Chondrocyte (in vitro differentiated cells): ENCODE measurements at places on chromosomes 5 and 9. TPM values are rescaled to one million over a fixed set of nuclear protein-coding genes. Genes with fewer than 3 reads are reported as not detected.

DNA sequence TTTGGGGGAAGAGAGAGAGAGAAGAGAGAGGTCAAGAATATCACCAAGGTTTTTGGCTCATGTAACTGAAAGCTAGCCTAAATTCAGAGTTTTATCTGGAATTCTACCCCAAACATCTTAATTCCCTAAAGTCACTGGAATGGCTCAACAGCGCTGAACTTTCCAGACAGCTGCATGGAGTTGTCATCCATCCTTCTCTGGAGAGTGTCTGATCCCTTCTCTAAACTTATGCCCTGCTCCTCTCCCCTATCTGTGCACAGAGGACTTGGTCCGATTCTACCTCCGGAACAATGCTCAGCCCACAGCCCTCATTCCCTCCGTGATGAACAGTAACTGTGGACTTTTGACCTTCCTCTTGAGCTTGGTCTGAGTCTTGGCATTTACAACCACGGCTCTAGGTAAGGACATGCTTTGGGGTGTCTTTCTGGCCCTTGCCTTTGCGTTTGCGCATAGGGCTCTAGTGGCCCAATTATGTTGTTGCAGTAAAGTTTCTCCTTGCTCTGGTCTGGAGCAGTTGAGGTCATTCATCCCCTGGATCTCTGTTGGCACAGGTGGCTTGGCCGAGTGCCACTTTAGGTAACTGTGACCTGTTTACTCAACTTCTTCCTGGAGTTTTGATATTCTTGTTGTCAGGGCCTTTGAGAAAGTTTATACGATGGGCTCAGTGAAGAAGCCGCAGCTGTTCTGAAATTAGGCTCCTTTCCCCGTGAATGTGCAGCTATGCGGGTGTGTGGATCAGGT is 18.3 kb upstream of the CD180 start:
- H3K4me1 ChIP-seq: peaks cover 27% of the 10 kb centered on the region
- no peak for DNase-seq
- no peaks in the 10 kb centered on the region for H3K27me3 ChIP-seq
- no peak overlapping the region for H3K4me3 ChIP-seq

DNA sequence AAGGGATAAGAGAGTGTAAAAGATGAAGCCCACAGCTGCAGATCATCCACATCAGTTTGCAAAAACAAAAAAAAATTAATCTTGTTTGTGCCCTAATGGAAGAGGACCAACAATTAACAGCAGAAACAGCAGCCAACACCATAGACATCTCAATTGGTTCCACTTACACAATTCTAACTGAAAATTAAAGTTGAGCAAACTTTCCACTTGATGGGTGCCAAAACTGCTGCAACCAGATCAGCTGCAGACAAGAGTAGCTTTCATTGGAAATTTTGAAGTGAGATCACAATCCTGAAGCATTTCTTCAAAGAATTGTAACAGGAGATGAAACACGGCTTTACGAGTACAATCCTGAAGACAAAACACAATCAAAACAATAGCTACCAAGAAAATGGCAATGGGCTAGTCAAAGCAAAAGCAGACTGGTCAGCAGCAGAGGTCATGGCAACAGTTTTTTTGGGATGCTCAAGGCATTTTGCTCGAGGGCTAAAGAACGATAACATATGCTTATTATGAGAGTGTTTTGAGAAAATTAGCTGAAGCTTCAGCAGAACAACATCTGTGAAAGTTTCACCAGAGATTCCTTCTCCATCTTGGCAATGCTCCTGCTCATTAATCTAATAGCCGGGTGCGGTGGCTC is 4.1 kb upstream of the RBM27 start:
- no peak overlapping the region for H3K27ac ChIP-seq
- no peak overlapping the region for H3K4me3 ChIP-seq
- H3K27me3 ChIP-seq: no peaks in the 10 kb centered on the region

DNA sequence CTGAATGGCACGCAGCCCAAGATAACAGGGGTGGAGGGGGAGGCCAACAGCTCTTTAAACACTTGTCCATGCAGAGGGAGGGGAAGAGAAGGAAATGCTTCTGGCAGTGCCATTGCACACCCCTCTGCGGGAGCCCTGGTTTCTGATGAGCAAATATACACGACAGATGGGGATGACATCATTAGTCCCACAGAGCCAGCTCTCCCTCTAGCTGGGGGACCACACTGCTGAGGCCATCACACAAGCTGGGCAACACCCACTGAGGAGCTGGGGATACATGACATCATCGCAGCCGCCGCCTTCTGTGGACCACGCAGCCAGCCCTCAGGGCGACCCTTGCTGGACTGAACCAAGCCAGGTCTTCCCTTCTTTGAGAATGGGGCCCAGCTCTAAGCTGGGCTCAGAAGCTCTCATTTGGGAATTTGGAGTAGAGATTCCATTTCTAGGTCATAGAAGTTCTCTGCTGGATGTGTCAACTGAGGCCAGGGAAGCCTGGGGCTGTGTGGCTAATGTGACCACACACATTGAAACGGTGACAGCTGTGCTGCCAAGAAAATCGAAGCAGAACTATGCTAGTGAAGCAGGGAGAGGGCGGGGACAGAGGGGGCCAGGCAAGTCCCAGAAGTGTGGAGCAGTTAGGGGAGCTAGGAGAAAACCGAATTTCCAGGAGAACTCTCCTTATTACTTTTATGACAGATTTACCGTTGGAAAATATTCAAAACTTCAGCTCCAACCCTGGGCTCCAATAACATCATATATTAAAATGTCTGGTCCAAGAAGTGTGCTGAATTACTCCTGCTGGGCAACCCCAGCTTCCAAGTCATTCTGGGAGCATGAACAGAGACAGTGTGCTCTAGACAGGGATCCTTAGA is 79.5 kb downstream of the PRRT1B start:
- no peak overlapping the region for H3K27ac ChIP-seq
- peaks cover 18% of the 10 kb centered on the region for H3K36me3 ChIP-seq
- peaks cover 12% of the 10 kb centered on the region for H3K4me1 ChIP-seq
- H3K4me3 ChIP-seq: no peak overlapping the region
- no peaks in the 10 kb centered on the region for H3K27me3 ChIP-seq

DNA sequence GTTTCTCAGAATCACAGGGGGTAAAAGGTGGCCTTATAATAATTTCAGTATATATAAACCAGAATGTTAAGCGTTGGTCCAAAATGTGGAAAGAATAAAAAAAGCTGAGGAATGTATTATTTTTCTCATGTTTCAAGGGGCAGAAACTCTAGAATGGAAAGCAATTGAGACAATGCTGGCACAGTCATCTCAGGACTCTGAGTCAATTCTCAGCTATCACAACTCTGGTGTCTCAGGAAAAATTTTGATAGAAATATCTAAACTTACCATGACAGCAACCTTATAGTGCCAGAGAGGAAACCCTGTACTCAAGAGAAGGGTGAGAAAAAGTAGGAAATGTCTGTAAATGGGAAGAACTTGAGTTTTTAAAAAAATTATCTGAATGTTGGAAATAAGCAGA is 1189.4 kb upstream of the NUDT12 start:
- no peaks in the 10 kb centered on the region for H3K27me3 ChIP-seq
- no peak for DNase-seq
- no peak overlapping the region for H3K27ac ChIP-seq
- peaks cover 2% of the 10 kb centered on the region for H3K36me3 ChIP-seq
- peaks cover 10% of the 10 kb centered on the region for H3K4me1 ChIP-seq

DNA sequence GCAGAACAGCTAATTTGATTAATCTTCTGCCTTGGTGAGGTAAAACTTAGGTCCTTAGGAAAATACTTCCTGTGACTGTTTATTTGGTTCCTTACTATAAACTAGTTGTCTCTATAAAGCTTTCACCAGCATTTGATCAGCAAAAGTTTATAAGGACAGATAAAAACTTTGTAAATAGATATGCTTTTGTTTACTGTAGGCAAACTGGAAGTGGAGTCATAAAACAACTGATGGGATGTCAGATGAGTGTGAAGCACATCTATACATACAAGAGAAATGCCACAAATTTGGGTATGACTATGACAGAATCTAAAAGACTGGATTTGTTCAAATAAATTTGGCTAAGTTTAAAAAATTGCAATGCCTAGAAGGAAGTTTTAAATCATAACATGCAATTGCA is 5.5 kb downstream of the PTGER4 start:
- H3K27ac ChIP-seq: no peak overlapping the region
- peaks cover 2% of the 10 kb centered on the region for H3K36me3 ChIP-seq
- H3K27me3 ChIP-seq: no peaks in the 10 kb centered on the region
- DNase-seq: no peak

DNA sequence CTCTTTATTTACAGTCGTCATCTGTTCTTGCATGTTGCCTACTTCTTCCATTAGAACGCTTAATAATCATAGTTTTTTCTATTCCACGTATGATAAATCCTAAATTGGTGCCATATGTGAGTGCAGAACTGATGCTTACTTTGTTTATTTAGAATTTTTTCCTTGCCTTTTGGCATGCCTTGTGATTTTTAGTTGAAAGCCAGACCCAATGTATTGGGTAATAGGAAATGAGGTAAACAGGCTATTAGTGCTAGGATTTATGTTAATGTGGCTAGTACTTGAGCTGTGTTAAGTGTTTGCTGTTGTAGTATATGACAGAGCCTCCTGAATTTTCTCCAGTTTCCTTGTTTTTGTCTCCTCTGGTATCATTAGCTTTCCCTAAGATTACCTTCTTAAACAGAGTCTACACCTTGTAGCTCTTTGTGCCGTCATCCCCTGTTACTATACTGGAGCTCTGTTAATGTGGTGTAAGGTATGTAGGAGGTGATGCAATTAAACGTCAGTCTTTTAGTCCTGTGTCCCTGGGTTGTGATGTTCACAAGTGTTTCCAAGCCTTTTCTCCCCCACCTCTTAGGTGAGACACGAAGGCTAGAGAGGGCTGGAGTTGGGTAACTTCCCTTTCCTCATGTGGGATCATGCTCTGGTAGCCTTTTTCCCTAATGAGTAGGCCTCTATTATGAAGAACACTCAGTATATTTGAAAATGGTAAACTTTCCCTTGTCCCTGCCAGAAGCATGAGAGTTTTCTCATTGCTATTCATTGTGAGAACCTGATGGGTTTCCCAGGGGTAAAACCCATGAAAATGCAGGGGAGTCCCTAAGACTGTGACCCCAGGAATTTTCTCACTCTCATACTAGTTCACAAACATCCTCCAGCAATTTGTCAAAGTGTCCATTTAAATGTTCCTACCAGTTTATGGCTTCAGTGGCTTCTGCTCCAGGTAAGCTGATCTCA is 21.2 kb downstream of the SPATA31D3 start:
- no peak overlapping the region for H3K4me3 ChIP-seq
- H3K27ac ChIP-seq: no peak overlapping the region
- peaks cover 3% of the 10 kb centered on the region for H3K36me3 ChIP-seq
- H3K4me1 ChIP-seq: no peaks in the 10 kb centered on the region

DNA sequence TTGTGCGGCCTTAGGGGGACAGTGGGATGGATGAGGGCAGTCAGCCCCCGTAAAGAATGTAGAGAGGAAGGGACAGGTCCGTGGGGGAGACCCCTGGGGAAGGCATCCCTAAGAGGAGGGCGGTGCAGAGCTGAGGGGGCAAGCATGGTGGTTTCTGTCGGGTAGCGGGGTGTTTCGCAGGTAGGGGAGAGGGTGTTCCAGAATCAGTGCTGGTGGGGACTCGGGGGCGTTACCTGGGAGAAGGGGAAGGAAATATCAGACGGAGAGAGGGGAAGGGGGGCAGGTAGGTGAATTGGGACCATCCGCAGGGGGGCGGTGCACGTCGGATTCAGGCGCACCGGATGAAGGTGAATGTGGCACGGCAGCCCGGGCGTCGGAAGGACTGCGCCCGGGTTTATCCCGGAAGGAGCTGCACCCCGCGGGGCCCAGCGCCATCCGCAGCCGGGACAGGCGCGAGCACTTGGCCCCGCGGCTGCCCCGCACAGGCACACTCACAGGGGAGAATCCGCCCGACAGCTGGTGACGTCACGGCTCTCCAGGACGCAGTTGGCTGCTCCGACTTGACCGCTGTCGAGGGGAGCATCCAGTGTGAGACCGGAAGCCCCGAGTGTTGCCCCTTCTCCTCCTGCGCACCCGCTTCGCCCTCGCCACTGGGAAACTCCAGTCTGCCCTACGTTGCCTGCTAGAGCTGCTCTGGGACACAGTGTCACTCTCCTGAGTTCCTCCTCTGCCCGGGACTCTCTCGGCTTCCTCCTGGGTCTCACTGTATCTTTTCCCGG is 1.3 kb downstream of the CD72 start:
- H3K36me3 ChIP-seq: no peaks in the 10 kb centered on the region
- no peak overlapping the region for H3K27ac ChIP-seq
- peaks cover 11% of the 10 kb centered on the region for H3K4me1 ChIP-seq
- peaks cover 26% of the 10 kb centered on the region for H3K27me3 ChIP-seq
- DNase-seq: peak; percentile 78
- peak overlapping the region; percentile 69 for H3K4me3 ChIP-seq

- peaks cover 5% of the 10 kb centered on the region for H3K36me3 ChIP-seq
- H3K4me3 ChIP-seq: no peak overlapping the region
- no peak overlapping the region for H3K27ac ChIP-seq
- DNase-seq: peak; percentile 48
- H3K4me1 ChIP-seq: peaks cover 25% of the 10 kb centered on the region
These were observed 8.2 kb downstream of the IPPK start for GRCh38 chr9:92661743-92662142.

- DNase-seq: peak; percentile 84
- H3K36me3 ChIP-seq: peaks cover 7% of the 10 kb centered on the region
- no peak overlapping the region for H3K4me3 ChIP-seq
- H3K27ac ChIP-seq: no peak overlapping the region
- peaks cover 34% of the 10 kb centered on the region for H3K4me1 ChIP-seq
These were observed 2.5 kb upstream of the RABL6 start for GRCh38 chr9:136805207-136805740.

Gene SMIM33
- not detected in 3 replicates for total RNA-seq

Gene PHYKPL
- 40.0 to 49.1 TPM (median 43.8 TPM) in 3 replicates for total RNA-seq

Gene GFM2
- total RNA-seq: 17.0 to 28.5 TPM (median 18.2 TPM) in 3 replicates

Gene ECSCR
- total RNA-seq: 0.62 TPM in 1 of 3 replicates, not detected in the others

Gene CAMK2A
- 0.24 TPM in 1 of 3 replicates, not detected in the others for total RNA-seq

Gene LECT2
- total RNA-seq: not detected in 3 replicates
